ENCODE measurements at places on chromosomes 6 and 20. TPM values are rescaled to one million over a fixed set of nuclear protein-coding genes. Genes with fewer than 3 reads are reported as not detected.

DNA sequence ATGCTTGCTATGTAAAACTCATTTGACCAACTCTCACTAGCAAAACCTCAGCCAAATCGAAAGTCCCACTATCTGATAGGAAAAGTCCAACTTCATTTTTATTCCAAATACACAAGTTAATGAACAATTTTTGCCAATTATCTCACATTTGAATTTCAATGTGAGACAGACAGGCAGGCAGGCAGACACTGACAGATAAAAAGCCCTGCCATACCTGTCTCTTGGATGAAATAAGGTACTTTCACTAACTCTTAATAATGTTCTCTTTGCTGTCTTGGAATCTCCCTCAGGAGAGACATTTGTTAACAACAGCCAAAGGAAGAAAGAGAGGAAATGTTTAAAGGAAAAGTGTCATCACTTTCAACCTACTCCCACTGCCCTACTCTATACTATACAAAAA lies 82.0 kb downstream of the RNGTT start:
- DNase-seq: no peak

- no peak for DNase-seq
Measured at GRCh38 chr6:37762806-37763205, 56.7 kb upstream of the ZFAND3 start.

DNA sequence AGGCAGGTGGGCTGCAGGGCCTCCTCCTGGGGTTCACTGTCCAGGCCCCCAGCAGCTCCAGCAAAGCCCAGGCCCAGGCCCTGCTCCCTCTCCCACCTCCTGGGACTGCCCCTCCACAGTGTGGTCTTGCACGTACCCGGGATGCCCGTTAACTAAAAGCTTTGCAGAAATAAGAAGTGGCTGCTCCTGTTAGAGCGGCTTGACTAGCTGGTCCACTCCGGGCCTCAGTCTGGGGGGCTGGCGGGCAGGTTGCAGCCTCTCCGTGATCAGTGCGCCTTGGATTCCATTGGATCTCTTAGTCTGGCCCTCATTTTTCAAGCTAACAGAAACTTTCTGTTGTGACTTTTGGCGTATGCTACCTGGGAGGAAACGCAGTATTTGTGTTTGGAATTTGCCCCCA lies 26.9 kb downstream of the SLCO4A1 start:
- DNase-seq: no peak

- DNase-seq: no peak
Measured at GRCh38 chr20:33702861-33703260, 16.7 kb upstream of the E2F1 start.

SLC22A23 gene
- total RNA-seq: 5.7 TPM

DYNLT2 gene
- total RNA-seq: 0.51 TPM
